ENCODE measurements at places on chromosomes 13 and 19. TPM values are rescaled to one million over a fixed set of nuclear protein-coding genes. Genes with fewer than 3 reads are reported as not detected.

DNA sequence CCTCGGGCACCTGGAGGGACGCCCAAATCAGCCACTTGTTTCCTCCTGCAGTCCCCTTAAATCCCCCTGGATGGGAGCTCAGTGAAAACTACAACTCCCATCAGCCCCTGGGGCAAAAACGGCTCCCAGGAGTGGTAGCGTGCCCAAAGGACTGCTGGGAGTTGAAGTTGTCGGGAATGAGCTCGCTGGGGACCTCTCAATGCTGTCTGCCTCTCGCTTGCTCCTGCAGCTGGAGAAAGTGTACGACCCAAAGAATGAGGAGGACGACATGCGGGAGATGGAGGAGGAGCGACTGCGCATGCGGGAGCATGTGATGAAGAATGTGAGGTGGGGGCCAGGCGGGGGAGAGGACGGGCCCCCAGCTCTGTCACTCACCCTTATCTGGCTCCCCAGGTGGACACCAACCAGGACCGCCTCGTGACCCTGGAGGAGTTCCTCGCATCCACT is 14.7 kb upstream of the DHDH start:
- no peak for DNase-seq

Gene SOHLH2
- total RNA-seq = 0.36 TPM

GRCh38 chr19:50551034-50551714 is 17.1 kb downstream of the LRRC4B start:
- no peak for DNase-seq

Gene SIGLECL1
- not detected for total RNA-seq

GRCh38 chr19:34124828-34125227 is 47.5 kb upstream of the LSM14A start:
- no peak for DNase-seq

Gene BICRA
- total RNA-seq = 23.9 TPM

DNA sequence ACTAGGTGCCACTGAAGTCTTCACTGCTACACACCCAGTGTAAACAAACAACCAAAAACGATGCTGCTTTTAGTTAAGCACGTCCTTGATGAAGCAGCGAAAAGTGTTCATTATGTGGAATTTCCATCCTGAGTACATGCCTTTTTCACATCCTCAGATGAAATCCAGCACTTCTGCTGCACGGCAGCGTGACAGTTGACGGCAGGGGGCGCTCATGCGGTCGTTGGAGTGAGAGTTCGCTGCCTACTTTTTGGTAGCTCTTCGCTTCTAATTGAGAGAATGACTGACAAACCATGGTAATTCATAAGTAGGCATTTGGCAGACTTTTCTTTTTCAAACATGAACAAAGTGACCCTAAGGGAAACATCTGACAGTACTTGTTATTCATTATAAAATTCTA is 1124.9 kb downstream of the EFNB2 start:
- DNase-seq = peak; percentile 84

GRCh38 chr19:51094696-51095279 is 12.1 kb upstream of the KLK14 start:
- no peak for DNase-seq

Gene RGS9BP
- total RNA-seq = 0.13 TPM

DNA sequence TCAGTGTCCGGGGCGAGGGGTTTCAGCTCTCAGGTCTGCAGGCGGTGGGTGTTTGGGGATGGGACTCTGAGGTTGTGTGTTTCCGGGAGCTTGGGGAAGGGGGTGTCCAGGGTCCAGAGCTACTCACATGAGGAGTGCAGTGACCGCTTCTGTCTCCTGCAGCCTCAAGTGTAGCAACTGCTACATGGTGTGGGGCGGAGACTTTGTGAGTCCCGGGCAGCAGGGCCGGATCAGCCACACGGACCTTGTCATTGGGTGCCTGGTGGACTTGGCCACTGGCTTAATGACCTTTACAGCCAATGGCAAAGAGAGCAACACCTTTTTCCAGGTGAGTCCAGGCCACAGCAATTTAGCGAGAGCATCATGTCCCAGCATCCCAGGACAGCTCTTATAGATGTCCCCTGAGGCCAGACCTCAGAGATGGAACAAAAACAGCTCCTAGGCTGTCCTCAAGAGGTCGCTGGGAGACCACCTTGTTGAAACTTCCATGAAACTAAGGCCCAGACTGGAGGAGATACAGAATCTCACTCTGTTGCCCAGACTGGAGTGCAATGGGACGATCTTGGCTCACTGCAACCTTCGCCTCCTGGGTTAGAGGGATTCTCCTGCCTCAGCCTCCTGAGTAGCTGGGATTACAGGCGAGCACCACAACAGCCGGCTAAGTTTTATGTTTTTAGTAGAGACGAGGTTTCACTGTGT is 44.9 kb downstream of the RYR1 start:
- no peak for DNase-seq

DNA sequence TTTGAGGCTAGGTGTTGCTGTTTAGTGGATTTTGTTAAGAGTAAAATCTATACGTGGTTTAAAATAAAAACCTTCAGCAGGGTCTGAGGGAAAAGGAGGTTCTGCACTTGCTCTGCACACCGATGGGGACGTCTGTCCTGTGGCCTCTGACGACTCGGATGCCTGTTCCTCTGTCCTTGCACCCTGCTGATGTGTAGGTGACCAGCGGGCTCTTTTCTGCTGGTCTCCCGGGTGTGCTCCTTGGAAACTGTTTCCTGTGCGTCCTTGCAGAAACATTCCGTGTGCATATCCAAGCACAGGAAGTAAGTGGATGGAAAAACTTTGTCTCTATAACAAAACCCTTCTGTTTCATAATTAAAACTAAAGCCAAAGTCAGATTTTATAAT is 3.8 kb downstream of the ATP4B start:
- peak; percentile 31 for DNase-seq

- no peak for DNase-seq
These were observed 78.0 kb downstream of the LATS2 start for GRCh38 chr13:20983386-20983785.

DNA sequence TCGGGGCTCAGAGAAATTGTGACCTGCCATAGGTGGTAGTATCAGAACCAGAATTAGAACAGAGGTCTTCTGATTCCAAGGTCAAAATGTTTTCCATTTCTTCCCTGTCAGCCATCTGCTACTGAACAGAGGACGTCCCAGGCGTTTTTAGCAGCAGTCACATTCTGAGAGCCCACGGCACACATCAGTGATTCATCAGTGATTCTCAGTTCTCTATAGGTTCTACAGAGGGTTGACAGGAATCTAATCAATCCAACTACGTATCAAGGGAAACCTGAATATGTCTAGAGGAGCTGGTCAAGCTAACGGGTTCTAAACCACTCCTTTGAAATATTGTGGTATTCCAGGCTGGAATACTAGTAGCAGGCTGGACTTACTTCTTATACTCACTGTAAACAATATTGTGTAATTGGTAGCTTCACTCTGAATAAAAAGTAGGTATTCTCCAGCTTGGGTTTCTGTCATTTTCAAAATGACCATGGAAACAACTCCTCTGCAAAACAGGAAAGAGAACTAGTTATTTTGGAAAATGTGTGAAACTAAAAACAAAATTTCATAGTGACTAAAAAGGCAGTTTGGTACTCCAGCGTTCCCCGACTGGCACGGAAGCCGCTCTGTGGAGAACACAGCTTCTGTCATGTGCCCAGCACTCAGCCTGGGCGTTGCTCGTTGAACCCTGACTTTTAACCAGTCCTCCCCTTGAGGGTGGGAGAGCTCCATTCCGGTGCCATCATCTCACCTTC is 43.2 kb downstream of the FLT3 start:
- DNase-seq = no peak

Gene APLP1
- total RNA-seq = 14.1 TPM

Gene PINLYP
- 8.0 TPM for total RNA-seq

DNA sequence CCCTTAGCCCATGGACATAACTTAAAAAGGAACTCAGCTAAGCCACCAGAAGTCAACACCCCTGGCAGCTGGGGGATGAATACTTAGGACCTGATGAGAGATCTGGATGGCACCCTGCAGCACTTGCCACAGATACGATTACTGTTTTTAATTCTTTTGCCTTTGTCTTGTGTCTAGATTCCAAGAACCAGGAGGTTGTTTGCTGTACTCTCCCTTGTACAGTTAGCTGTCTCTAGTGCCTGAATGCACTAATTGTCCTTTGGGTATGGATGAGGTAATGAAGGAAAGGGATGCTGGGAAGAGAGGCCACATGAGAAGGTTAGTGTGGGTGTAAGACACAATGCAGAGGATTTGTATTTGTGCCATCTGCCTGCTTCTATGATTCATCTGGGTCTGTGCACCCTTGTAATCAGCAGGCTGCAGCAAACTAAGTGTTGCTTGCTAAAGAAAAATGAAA is 385.8 kb downstream of the KCNRG start:
- DNase-seq = no peak

Gene PLVAP
- 283 TPM for total RNA-seq

Gene ENOX1
- 4.3 TPM for total RNA-seq

- DNase-seq = no peak
These were observed 209.1 kb upstream of the STARD13 start for GRCh38 chr13:33494596-33495204.

DNA sequence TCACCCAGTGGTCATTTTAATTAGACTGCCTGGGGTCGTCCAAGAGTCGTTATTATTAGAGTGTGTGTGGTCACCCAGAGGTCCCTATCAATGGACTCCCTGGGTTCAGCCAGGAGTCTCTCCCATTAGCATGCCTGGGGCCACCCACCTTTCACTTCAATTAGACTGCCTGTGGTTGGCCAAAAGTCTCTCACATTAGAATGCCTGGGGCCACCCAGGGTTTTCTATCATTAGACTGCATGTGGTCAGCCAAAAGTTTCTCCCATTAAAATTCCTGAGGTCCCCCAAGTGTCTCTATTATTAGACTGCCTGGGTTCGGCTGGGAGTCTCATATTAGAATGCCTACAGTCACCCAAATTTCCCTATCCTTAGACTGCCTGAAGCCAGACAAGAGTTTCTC is 1472.6 kb downstream of the UQCRFS1 start:
- peak; percentile 2 for DNase-seq

GRCh38 chr19:51714848-51715247 is 8.9 kb downstream of the HAS1 start:
- DNase-seq = no peak

Gene AKAP11
- total RNA-seq = 62.2 TPM

DNA sequence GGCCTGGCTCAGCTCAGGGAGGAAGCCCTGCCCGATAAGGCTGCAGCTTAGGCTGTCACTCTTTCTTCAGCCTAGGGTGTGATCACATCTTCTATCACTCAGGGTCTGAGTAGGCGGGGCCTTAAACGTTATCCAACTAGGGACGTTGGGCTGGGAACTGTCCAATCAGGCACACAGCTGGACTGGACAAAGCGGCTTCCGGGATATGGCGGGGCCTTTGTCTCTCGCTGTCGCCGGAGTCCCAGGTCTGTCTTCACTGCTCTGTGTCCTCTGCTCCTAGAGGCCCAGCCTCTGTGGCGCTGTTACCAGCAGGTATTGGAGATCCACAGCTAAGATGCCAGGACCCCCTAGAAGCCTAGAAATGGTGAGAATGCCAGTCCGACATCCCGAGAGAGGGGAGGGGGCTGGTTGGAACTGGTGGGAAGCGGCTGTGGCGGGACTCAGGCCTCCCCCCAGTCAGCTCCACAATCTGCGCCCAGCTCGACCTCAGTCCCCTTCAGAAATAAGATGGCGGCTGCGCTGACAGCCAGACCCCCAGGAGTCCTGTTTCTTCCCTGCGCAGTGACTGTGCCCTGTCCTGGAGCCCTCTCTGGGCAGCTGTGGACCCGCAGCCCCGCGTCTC is at the start of gene ZNF254:
Gene ZNF254, plus strand, starts transcription at position 214 of the 622 bp plus-strand sequence. Its CDS starts 121 bp downstream, at position 335.
- DNase-seq = peak; percentile 90

DNA sequence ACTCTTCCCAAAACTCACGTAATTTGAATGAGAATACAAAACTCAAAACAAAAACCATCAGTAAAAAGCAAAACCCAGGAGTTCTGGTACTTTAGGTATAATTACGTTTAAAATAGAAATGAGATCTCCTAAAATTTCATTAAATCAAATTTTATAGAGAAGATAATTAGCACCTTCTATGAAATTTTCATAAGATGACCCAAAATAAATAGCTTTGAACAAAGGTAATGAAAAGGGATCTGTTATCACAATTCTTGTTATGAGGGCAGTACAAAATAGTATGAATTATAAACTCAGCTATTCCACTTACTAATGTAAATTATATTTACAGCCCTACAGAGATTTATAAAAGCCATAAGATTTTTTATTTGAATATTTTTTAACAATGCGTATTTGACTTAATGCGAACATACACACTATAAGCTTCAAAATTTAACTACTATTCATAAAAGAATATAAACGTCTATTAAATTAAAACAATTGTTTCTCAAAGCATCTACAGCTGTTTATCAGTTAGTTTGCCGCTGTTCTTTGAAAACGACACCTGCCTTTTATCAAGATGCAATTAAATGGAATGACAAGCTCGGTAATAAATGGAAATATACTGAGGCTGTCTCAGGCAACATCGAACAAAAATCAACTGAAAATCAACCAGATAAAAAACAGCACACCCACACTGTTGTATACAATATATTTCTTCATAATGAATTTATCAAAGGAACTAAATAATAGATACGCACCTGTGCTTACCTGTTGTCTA is 63.8 kb downstream of the KCNRG start:
- DNase-seq = no peak

- DNase-seq = no peak
These were observed 3.7 kb upstream of the MKNK2 start for GRCh38 chr19:2054763-2055162.

Gene ZAR1L
- not detected for total RNA-seq

DNA sequence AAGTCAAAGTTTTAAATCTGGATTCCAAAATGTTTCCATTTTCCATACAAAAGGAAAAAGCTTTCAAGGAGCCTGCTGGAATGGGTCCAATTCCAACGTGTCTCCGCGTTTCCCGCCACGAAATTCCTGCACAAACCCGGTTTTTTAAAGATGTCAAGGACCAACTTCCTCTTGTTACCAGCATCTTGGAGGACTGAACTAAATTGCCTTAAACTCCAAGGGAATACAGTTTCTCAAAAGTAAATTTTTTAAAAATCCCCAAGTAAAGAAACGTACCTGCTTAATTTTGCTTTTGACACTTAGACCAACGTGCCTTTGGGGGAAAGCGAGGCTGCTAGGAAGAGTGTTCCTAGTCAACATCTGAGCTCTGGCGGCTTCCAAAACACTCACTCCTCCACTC is 12.3 kb upstream of the SOX1 start:
- DNase-seq = no peak

DNA sequence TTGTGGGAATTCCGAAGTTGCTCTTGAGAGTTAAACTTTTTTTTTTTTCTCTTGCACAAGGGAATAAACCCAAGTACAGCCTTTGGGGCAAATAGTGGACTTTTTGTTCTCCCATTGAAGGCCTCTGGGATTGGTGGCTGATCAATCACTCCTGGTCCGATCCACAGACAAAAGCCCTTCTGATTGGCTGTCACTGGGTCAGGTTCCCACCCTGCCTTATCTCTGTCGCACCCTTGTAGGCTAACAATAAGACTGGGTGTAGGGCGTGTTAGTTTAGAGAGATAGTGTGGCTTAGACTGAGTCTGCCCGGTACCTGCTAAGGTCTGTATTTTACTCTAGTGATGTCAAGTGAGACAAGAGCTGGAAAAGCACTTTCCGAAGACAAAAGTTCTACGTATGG is 380.8 kb downstream of the NDFIP2 start:
- DNase-seq = no peak
